Activated T-cell treated with anti-CD3 and anti-CD28 coated beads for 1 hour (primary cell): ENCODE measurements at places on chromosomes 3 and 15.

GRCh38 chr3:184261270-184261853 lies at the start of gene CAMK2N2:
CAMK2N2 (minus strand) TSS chr3:184261553; CDS start chr3:184261285, 268 bp downstream.
- DNase-seq, result no peak

DNA sequence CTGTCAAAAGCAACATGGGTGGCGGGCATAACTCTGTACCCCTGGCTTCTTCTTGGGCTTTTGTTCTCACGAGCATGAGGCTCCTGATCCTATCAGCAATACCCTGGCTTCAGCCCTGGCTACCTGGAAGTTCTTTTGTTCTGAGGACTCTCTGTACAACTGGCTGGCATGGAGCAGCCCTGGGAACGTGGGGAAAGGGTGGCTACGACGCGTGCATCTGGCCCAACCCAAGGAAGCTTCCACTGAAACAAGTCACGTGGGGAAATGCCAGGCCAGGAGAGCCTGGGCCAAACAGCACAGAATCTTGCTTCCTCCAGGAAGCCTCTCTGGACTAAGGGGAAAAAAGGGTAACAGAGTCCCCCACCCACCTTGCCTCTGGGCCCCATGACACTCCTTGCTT lies 22.7 kb upstream of the ATP2B2 start:
- DNase-seq, result no peak

DNA sequence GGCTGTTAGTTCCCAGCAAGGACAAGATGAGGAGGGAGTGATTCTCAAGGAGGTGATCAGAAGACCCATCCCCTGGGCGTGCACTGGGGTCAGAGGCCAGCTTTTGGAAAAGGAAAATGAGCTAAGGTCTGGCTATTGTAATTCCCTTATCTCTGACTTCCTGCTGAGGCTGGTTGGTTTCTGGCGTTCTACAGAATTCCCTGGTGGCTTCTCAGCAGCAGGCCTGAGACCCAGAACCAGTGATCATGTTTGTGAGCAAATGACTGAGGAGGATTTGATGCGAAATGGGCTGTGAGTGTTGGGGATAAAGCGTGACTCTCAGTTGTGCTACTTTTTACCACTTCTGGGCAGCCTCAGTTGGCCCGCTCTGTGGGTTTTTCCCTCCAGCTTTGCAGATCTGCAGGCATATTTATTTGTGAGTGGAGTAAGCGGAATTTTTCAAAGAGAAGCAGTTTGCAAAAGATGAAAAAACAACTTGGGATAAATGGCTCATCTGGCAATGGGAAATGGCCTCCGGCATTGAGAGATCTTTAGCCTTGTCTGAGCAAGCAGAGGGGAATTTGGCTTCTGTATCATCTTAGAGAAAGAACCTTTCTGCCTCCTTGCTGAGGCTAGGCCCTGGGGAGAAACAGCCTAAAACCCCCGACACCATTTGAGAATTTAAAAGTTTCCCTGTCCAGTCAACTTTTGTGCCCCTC lies 102.7 kb downstream of the SLCO3A1 start:
- no peak for DNase-seq

DNA sequence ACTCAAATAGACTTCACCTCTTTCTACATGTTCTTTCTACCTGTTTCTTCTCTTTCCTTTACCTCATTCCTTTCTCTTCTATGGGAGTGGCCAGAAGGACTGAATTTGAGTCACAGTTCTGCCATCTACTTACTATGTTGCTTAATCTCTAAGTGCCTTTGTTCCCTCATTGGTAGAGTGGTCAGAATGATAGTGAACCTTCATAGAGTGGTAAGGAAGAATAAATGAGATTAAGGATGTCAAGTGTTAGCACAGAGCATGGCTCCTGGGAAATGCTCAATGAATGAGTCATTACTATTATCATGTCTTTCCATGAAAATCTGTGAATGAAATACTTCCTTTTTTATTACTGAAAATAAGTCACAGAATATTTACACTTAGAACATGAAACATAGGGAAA lies 17.5 kb downstream of the TMEM207 start:
- DNase-seq, result no peak

DNA sequence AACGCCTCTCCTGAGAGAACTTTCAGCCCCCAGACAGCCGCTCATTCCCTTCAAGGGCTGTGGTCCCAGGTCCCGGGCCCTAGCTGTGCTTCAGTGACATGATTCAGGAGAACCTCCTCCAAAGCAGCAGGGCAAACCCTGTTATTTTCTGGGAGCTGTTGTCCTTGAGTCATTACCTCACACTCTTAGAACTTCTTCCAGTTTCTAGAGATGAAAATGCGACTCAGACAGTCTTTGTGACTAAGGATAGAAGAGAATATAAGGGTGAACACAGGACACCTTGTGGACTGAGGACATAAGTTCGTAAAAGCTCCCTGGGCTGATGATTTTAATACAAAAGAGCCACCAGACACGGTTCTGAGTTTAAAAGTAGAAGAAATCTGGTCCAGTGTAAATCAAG lies 203.8 kb downstream of the RORA start:
- DNase-seq, result no peak

DNA sequence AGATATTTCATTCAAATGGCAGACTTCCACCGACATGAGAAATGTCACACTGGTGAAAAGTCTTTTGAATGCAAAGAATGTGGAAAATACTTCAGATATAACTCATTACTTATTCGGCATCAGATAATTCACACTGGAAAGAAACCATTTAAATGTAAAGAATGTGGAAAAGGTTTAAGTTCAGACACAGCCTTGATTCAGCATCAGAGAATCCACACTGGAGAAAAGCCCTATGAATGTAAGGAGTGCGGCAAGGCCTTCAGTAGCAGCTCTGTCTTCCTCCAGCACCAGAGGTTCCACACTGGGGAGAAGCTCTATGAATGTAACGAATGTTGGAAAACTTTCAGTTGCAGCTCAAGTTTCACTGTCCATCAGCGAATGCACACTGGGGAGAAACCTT lies 8.6 kb upstream of the ZNF621 start:
- DNase-seq, result no peak

DNA sequence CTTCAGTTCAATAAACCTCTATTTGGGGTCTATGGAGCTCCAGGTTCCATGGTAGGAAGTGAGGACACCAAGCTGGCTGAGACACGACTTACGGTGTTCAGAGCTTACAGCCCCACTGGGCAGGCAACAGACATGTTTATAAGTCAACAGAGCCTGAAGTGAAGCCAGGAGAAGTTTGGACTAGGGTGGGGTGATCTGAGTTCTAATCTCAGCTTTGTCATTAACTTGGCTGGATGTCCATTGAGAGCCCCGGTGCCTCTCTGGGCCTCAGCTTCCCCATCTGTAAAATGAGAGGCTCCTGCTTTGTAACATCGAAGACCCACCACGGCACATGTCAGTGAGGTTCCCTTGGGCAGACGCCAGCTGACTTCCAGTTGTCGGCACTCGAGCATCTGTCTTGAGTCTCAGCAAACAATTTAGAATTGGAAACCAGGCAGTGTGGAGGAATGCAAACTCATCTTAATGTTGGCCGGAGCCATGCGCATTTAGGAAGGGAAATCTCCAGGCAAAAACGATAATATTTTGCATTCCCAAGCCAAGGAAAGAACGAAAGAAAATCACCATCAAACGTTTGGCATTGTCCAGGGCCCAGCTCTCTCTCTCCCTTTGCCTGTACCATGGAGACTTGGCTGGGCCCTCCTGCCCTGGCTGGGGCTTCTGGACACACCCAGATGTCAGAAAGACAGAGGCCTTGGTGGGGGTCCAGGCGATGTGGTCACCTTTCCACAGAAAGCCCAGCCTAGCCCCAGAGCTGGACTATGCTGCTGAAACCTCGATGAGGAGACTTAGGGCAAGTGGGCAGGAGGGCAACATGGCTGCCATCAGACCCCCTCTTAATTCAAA lies 18.4 kb downstream of the ITGA11 start:
- no peak for DNase-seq

DNA sequence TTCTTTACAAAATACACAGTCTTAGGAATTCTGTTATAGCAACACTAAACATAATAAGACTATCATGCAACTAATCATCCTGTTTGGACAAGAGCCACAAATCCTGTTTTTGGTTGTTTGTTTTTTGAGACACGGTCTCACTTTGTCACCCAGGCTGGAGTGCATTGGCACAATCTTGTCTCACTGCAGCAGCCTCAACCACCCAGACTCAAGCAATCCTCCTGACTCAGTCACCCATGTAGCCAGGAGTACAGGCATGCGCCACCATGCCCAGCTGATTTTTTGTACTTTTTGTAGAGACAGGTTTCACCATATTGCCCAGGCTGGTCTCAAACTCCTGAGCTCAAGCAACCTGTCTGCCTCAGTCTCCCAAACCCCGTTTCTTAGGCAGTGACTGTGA lies 28.3 kb downstream of the NEDD4 start:
- DNase-seq, result no peak

- DNase-seq, result no peak
These were observed 226.5 kb downstream of the XXYLT1 start for GRCh38 chr3:195044411-195044810.

- no peak for DNase-seq
These were observed 83.6 kb upstream of the CCDC39 start for GRCh38 chr3:180762866-180763265.

DNA sequence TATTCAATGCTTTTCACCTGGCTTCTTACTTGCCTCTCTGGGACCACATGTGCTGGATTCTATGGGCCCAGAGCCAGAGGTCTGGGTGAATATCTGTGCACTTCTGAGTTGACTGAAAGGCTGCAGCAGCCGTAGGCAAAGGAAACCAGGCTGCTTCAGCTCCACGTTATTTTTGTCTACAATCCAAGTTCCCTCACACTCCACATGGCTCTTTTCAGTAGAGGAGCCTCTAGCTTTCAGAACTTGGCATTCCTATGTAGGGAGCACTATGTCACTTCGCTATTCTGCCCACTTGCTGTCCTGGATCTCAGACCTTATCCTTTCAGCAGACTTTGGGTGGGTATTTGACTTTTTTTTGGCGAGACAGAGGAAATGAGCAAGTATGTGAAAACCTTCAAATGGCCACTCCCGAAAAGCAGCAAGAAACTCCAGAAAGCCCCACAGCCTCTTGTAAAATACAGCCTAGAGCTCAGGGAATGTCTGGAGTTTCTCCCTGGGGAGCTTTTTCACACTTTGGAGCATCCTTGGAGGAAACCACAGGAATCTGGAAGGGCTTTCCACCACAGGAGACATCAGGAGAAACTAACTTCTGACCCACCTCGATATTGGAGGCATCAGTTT lies 80.9 kb downstream of the DUT start:
- no peak for DNase-seq
